ENCODE measurements at places on chromosomes 12 and 14.

- DNase-seq: no peak
Measured at GRCh38 chr12:72141381-72141780, 130.8 kb upstream of the TRHDE start.

DNA sequence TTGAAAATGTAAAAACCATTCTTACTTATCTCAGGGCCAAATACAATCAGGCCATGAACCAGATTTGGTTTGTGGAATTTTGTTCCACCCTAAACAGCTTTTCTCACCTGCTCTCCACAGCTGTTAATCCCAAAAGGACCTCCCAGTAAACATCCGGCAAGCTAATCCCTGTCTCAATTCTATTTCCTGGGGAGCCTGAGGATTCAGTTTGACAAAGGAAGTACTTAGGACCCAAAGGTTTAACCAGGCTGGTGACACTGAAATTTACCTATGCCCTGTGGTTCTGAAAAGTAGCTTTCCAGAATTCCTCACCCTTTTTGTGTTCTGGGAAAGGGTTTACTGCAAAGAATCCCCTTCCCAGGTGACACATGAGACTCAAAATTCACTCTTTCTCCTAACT, 15.0 kb downstream of the CAPZA3 start:
- peak; percentile 69 for DNase-seq

DNA sequence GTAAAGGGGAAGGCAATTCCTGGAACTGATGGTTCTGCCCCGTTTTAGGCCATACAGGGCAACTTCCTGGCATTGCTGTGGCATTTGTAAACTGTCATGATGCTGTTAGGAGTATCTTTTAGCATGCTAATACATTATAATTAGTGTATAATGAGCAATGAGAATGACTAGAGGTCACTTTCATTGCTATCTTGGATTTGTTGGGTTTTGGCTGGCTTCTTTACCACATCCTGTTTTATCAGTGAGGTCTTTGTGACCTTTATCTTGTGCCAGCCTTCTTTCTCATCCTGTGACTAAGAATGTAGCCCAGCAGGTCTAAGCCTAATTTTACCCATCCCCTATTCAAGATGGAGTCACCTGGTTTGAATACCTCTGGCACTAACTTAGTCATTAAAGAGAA, 51.2 kb downstream of the TESPA1 start:
- DNase-seq: no peak

GRCh38 chr12:12157424-12157823, 86.7 kb downstream of the BCL2L14 start:
- no peak for DNase-seq

DNA sequence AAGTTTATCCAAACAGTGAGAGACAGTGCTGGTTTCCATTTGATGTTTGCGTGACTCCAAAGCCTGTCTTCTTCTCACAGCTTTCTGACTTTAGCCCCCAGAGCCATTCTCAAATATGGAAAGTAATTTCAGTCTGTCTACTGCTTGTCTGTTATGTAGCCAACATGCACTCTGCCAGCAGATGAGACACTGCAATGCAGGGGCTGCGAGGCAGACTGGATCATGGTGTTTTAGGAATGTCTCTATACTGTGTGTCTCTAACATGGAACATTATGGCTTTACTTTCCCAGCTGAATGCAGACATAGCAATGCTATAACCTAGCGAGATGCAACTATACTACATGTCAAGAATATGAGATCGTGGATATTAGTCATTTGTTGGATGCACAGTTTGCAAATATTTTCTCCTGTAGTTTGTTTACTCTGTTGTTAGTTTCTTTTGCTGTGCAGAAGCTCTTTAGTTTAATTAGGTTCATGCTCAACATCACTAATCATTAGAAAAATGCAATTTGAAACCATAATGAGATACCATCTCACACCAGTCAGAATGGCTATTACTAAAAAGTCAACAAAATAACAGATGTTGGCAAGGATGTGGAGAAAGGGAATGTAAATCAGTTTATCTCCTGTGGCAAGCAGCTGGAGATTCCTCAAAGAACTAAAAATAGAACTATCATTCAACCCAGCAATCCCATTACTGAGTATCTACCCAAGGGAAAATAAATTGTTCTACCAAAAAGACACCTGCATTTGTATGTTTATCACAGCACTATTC, 235.8 kb upstream of the TMTC1 start:
- DNase-seq: no peak

DNA sequence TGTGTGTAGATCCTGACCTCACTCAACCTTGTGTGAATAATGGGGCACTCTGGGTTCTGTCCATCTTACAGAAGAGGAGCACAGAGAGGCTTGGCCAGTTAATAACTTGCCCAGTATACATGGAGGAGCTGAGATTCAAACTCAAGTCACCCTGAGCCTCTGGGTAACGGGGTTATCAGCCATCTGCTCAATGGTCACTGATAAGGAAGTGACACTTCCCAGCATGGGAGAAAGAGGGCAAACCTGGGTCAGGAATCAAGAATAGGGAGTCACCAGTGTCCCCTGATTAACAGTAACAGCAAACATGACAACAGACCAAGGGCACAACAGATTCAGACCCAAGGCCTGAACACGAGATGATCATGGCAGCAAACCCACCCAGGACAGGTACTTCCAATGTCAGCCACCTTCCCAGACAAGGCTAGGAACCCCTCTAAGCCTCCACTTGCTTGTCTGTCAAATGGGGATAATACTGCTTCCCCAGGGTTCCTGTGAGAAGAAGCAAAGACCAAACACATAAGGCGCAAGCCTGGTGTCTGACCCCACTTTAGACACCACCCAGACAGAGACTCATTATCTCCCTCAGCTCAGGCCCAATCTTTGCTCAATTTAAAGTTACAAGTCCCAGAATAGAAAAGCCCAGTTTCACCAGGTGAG, 3.6 kb downstream of the CCDC85C start:
- DNase-seq: no peak

- no peak for DNase-seq
Measured at GRCh38 chr14:96752594-96752993, 44.6 kb upstream of the VRK1 start.

GRCh38 chr14:33959692-33960151, 8.8 kb upstream of the EGLN3 start:
- DNase-seq: no peak

DNA sequence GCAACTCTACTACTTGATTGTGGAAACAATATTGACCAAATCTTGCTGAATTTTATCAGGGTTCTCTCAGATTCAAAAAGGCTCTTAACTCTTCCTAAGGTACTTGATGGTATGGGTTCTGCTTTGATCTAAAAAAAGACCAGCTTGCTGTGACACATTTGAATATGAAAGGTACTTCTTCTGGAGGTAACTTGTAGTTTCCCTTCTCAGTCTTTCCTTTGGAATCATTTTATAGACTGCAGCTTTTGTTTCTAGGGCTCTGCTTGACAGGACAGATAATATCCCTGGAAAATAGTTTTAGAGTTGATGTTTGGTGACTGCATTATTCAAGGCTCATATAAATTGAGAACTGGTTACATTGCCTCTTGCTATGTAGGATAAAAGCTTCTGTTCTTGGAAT, 251.9 kb downstream of the FUT8 start:
- DNase-seq: no peak

GRCh38 chr14:104903990-104904389, 20.7 kb upstream of the PLD4 start:
- DNase-seq: no peak

DNA sequence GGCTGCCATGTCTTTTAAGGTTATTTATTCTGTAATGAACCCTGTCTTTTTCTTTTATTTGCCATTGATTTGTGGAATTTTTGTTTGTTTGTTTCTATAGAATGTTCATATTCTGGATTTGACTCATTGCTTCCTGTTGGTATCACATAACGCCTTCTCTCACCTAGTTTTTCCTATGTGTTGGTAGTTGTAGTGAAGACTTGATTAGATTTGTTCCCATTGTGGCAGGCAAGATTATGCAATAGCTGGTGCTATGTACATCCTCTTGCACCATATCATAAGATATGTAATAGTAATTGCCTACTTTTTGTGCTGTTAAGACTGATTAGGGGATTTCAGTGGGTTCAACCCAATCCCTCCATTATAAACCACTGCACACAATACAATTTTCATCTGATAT, 3.9 kb upstream of the KRT6B start:
- no peak for DNase-seq

GRCh38 chr12:89439941-89440340, 84.7 kb downstream of the GALNT4 start:
- DNase-seq: no peak

DNA sequence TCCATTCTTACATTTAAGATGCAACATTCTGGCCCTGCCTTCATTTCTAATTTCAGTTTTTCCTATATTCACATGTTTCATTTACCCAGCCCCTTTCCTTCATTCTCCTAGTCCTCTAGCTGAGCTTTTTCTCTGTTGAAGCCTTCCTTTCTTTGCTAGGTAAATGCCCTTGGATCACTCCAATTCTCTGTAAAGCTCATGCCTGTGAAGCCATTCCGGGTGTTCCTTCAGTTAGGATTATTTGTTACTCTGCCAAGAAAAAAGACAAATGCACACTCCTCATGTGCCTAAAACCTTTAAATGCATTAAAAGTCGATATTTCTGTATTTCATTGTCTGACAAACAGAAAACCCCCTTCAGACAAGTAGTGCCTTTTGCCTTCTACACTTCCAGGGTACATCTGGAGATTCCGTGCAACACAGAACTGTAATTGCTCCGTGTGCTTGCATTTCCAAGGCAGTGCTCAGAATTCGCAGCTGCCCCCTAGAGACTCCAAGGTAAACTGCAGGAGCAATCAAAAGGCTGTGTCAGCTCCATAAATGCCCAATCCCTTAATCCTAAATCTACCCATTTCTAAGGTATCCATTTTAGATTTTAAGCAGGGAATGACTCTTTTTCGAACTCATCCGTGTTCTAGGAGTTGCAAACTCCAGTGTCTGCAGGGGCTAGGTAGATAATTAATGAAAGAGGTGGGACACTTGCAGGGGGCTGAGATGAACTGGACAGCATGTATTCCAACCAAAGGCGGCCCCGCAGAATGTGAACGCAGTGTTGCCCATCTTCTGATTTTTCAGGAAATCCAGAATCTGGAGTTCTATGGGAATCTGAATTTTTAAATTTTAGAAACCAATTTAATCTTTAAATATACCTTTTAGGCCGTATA, 320.2 kb downstream of the GRIN2B start:
- DNase-seq: peak; percentile 51

DNA sequence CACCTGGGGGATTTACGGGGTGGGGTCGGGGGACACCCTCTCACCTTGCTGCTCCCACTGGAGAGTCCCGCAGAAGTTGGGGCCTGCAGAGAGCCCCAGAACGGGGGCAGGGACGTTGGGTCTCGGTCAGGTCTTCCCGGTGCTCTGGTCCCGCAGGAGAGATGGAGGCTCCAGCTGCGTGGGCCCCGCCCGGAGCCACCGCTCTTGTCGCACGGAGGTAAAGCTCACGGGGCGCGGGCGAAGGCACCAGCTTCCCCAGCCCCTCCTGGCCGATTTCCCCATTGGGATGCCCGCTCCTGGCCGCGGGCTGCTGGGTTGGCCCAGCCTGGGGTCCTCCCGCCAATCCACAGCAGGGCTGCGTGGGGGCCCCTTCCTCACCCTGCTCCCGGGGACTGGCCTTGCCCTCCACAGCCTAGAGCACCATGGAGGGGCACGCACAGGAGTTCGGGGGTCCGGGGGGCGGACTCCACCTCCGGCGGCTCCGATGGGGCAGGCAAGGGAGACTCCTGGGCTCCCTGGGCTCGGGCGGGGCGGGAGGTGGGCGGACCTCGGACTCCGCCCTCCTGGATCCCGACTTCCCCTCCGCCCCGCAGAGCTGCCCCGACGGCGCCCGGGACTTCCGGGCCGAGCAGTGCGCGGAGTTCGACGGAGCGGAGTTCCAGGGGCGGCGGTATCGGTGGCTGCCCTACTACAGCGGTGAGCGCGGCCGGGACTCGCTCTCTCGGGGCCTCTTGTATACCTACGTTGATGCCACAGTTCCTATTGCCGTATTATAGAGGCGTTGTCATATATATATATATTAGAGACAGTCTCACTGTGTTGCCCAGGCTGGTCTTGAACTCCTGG, 8.4 kb downstream of the PAPLN start:
- no peak for DNase-seq

DNA sequence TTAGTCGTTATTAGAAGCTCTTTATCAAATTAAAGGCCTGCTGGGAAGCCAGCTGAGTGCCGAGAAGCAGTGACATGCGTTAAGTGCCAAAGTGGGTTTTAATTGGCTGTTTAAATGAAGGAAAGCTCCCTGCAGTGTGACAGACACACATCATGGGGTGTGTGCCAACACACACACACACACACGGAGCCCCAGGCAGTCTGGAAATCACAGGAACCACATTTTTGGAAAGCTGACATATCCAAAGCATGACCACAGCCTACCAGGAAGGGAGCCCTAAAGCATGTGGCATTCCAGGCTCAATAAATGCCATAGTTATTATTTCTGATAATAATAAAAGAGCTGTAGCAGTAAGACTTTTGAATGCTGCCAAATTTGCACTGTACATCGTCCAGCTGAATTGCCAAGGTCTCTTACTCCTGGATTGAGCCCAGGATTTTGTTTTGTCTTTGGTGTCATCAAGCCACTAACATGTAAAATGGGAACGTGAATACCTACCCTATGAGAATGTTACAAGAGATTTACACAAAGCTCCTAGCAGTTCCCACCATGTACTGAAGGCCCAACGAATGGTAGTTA, 135.1 kb downstream of the TMEM30B start:
- no peak for DNase-seq

DNA sequence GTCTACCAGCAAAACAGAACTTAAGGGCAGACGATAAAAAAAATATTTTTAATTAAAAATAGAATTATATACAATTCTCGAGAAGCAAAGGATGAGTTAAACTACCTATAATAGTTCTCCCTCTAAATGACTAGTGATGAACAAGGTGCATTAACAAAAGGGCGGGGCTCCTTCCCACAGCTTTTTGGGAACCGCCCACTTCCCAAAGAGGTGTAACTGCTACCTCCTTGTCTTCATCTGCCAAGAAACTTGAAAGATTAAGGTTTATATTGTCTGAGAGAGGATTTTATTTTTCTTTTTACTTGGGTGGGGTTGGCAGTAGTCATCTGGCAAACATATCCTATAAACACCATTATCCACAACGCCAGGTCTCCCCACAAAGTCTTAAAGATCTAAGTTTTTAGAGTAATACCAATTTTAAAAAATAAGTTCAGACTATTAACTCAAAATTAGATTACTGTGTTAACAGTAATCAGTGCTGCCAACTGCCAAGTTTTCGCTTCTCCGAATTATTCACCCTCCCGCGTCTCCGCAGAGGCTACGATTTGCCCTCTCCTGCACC, 938 bp downstream of the RALGAPA1 start:
- DNase-seq: no peak

GRCh38 chr14:72254202-72254936, 322.1 kb downstream of the RGS6 start:
- no peak for DNase-seq

GRCh38 chr14:44287858-44288257, 219.2 kb downstream of the FSCB start:
- no peak for DNase-seq
